ENCODE measurements at places on chromosomes 3 and 15.

- no peak for DNase-seq
Observed at GRCh38 chr15:29870495-29871151, 48.4 kb upstream of the TJP1 start.

DNA sequence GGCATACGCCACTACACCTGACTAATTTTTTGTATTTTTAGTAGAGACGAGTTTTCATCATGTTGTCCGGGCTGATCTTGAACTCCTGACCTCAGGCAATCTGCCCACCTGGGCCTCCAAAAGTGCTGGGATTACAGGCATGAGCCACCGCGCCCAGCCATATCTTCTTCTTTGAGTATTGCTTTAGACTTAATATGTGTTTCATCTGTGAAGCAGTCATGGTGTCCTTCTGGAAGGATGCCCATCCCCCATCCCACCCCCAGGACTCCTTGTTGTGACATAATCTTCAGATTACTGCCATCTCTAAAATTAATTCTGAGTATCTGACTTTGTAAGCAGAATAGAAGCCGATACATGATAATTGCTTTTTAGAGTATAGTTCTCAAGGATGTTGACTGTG, 57.7 kb downstream of the KLHL25 start:
- no peak for DNase-seq

- no peak for DNase-seq
Observed at GRCh38 chr3:197425485-197426120, 127.2 kb upstream of the DLG1 start.

DNA sequence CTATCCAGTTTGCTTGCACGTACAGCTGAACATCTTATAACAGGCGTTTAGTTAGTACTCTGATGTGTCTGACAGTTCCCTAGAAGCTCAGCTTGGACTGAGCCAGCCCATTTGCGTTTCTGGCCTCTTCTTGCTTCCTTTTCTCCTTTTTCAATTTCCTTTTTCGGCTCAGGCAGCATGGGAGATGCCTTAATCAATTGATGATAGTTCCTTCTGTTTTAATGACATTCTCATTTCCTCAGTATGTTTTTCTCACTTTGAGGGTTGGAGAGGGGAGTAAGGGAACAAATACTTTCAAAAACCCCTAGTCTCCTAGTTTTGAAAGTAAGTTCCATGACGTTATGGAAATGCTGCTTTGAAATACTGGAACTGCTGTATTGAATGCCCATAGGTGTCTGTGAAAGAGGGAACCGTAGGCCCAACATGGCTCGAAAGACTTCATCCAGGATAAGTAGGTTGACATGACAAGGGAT, 18.9 kb downstream of the IL1RAP start:
- no peak for DNase-seq

- DNase-seq: no peak
Observed at GRCh38 chr3:61812517-61812916, 251.1 kb downstream of the PTPRG start.

- no peak for DNase-seq
Observed at GRCh38 chr15:71957026-71957425, 146.7 kb downstream of the NR2E3 start.

DNA sequence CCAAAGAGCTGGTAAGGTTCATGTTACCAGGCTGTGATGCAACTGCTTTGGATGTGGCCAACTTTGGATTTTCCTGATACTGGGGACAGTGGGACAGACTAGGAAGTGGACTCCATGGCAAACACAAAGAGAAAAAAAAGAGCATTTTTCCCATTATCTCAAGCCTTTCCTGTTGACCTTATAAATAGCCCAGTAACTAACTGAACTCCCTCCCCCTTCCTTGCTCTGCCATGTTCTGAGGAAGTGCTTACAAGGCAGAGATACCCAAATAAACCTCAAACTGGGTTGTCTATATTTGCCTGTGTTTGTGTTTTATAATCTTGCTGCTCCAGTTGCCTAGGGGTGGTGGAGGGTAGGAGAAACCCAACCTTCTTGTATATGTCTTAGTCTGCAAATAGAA, 27.3 kb upstream of the SLC9A9 start:
- no peak for DNase-seq

- DNase-seq: no peak
Observed at GRCh38 chr3:74844428-74844827, 230.0 kb upstream of the CNTN3 start.

GRCh38 chr3:183435661-183436060, 7.2 kb upstream of the MCF2L2 start:
- DNase-seq: no peak

DNA sequence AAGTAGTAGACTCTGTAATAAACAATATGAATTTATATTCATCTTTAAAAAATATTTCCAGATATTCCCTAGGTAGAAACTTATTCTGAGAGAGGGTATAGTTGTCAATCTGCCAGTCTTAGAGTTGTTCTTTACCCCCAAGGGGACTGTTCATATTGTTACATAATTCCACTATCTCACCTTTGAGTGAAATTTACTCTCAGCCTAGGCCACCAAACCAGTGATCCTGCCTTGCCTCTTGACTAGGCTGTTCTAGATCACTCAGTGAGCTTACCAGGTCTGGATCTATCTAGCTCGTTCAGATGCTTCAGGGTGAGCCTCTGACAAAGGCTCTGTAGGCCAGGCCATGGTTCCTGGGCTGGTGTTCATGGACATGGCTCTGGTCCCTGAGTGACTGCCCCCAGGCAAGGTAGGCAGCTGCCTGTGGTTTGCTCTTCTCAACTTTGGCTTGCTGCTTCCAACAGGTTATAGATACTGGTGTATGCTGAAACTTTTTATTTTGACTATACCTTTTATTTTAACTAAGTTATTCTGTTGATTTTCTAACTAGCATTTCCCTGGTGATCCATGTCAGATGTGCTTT, 27.6 kb downstream of the ZNF592 start:
- no peak for DNase-seq

DNA sequence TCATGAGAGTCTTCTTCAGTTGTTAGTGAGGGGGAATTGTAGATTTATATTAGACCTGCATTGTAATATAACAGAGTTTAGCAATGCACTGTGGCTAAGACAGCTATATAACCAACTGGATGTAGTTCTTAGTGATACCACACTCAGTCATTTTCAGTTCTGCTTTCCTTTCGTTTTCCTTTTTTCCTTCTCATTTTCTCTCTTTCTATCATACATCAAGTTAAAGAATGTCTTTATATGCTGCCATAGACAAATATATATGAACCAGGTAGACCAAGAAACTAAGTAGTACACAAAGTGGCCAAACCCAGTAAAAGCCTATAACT, 43.7 kb upstream of the CD47 start:
- no peak for DNase-seq

DNA sequence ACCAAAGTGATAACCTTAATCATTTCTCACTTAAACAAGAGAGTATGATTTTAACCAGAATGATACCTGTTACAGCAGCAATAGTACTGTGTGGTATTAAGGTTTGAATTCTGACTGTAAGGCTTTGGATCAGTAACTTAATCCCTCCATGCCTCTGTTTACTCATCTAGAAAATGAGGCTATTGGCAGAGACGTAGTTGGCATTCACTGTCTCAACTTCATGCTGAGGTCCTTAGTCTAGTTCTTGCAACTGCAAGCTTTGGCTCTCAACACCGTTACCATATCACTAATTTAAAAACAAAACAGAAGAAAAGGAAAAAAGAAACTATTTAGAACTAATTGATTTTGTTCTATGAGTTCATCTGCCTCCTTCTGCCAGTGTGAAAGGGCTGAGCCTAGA, 875.4 kb downstream of the MCTP2 start:
- DNase-seq: no peak

DNA sequence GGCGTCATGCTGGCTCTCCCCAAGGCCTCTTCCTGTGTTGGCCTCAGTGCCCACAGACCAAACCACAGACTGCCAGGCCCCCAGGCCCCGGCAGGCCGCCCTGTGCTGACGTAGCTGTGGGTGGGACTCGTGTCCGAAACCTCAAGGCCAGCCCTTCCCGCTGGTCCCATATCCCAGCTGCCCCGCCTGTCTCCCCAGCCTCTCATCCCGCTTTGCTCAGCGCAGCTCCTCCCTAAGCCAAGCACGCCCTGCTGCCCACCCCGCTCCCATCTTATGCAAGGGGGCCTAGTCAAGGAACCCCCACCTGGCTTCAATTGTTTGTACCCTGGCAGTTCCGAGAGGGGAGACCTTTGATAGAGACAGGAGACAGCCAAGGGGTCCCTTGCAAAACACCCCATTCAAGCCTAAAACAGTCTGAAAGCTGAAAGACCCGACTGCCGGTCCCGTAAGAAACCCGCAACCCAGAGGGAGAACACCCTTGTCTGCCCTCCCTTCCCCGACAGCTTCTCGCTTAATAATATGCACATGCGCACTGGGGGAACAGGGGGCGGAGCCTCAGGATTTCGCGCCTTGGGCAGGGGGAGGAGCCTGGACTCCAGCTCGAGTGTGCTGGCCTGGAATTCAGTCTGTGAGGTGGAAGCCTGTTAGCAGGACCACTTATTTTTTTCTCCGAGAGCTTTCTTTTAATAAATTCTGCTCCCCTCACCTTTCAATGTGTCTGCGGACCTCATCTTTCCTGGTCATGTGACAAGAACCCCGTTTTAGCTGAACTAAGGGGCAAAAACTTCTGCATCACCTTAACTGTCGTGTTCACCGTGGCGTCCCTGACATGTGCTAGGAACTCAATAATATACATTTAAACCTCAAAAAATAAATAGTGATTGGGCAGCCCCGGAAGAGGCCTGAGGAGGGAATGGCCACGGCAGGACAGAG, 17.2 kb downstream of the TNFAIP8L3 start:
- DNase-seq: no peak

DNA sequence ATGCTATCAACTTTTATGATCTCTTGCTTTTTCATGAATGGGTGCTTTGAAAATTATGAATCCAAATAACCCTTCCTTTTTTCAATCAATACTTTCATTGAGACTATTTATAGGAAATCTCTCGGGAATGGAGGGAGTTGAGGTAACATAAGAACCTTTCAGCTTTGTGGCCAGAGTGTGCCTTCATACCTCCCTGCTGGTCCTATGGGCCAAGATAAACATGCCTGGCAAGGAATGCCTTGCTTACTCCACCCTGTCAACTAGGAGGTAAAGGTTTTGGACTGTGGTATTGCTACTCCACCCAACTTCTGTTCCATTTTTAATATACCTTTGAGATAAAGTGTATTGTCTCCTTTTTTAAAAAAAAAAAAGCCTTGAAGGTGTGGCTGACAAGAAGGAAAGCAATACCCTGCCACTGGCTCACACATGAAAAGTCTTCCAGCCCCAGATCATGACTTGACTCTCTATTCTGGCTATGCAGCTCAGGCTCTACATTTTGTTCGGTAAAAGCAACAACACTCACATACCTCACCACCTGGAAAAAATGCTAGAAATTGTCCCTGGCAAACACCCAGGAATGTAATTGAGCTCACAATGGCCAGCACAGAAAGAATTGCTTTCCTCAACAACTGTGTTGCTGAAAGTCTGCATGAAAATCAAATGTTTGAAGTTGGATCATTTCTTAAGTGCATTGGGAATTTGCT, 35.8 kb downstream of the COL8A1 start:
- DNase-seq: no peak

DNA sequence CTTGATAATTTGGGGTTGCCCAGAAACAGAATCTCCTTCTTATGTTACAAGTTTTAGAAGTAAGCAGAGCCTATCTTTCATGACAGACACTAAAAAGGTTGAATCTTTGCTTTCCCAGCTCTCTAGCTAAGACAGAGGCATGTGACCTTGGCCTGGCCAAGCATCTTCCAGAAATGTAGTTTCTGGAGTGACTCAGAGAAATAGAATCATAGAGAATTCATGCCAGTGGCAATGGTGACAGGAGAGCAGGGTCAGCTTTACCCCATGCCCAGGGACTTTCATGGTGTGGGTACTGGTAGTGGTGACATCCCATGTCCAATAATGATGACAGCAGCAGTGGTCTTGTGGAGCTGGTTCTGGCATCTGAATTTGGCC, 4.0 kb upstream of the PARP6 start:
- no peak for DNase-seq

- DNase-seq: no peak
Observed at GRCh38 chr3:86792316-86792715, 198.6 kb downstream of the VGLL3 start.

DNA sequence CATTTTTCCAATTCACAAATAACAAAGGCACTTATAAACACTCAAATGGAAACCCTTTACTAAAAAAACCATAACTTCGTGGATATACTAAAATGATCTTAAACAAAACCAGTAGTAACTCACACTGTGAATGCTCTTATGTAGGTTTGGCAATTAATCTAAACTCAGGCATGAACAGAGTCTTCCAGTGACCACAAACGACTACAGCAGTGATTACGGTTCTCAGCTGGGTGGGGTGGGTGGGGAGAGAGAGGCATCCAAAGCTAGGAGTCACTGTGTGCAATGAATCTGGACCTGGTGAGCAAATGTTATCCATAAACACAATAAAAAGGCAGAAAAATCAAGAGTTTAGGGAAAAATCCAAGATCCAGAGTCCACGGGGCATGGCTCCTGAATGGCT, 21.3 kb downstream of the SLC12A8 start:
- DNase-seq: no peak

GRCh38 chr3:160130071-160130470, 95.2 kb upstream of the C3orf80 start:
- no peak for DNase-seq

DNA sequence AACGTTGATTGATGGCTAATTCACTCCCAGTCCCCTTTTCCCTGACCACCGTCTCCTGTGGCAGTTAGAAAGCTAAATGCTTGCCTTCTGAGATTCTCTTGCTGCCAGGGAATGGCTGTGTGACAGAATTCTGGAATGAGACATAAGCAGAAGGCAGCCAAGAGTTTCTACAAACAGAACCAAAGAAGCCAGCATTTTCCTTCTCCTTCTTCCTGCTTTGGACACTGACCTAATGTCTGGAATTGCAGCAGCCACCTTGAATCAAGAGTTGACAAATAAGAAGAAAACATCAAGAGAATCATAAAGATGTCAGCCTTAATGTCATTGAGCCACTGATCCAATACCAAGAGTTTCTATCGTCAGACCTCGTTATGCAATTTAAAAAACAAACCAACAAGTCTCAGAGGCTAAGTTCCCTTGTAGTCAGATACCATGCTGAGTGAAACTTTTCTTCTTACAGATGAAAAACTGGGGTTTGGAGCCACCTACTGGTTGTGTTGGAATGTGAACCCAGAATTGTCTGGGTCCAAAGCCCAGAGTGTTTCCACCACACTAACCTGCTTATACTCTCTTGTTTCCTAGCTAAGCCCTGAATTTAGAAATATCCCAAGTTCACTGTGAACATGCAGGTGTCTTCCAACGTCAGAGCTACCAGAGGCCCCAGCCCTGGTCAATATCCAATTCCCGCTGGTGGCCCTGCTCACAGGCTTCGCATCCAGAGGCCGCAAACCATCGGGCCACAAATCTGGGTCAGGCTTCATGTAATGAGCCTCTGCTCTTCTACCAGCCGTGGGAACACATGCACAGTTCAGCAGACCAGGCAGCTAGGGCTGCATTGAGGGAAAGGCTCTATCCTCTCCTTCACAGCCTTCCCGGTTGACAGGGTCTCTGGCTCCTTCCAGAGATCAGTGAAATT, 42.5 kb downstream of the MCF2L2 start:
- peak; percentile 61 for DNase-seq

GRCh38 chr3:167820102-167820865, 84.8 kb downstream of the SERPINI1 start:
- DNase-seq: no peak

All from activated CD4-positive, alpha-beta T cell treated with anti-CD3 and anti-CD28 coated beads, Interleukin-2, amount 50 U/mL, for 24 hours (primary cell).